Camera-type eye (tissue), 1 donor: ENCODE measurements at places on chromosomes 13 and 19. TPM values are rescaled to one million over a fixed set of nuclear protein-coding genes. Genes with fewer than 3 reads are reported as not detected.

The ZNF587 gene
- 65.3 TPM for total RNA-seq

The PRSS57 gene
- not detected for total RNA-seq

The F7 gene
- 2.1 TPM for total RNA-seq

The ZNF415 gene
- total RNA-seq = 25.6 TPM

The MTUS2 gene
- total RNA-seq = 18.5 TPM

The ZNF83 gene
- total RNA-seq = 168 TPM

The VMAC gene
- total RNA-seq = 7.5 TPM
